ENCODE measurements at places on chromosomes 3 and 15.
A peak's percentile ranks its signal among the peaks of the same experiment; 100 is the strongest.

- DNase-seq: no peak
These were observed 5.4 kb downstream of the CLN6 start for GRCh38 chr15:68224108-68224507.

DNA sequence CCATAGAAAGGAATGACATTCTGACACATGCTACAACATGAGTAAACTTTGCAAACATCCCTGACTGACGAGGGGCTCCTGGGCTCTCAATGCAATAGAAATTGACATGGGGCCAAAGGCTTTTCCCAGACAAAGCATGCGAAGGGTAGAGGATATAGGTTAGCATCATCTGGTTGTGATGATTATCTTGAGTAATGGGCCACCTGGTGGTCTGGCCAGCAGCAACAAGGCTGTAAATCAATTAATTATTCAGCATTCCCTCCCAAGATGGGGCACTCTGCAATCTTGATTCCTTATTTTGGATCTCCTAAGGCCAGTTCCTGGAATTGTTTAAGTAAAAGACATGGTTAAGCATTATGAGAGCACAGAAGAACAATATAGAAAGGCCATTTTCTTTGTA is 99.2 kb downstream of the AGBL1 start:
- DNase-seq: no peak

DNA sequence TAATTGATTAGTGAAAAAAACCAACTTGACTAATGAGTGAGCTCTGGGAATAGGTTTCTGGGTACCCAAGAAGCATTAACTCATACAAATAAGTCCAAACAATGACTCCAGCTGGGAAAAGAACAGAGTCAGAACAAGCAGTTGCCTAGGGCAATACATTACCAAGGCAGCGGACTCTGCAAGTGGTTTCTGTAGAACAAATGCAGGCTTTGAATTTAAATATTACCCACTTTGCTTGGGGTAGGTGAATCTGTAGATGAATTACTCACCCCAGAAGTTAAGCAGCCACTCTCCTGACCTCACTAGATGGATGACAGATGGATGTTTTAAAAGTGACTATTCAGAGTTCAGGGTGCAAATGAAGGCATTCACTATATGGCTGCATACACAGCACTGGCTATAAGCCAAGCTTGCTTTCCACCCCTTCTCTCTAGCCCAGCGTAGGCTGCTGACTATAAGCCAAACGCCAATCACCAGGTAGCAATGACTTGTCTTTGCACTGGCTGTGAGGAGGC is 73.1 kb upstream of the BHLHE40 start:
- no peak for DNase-seq

DNA sequence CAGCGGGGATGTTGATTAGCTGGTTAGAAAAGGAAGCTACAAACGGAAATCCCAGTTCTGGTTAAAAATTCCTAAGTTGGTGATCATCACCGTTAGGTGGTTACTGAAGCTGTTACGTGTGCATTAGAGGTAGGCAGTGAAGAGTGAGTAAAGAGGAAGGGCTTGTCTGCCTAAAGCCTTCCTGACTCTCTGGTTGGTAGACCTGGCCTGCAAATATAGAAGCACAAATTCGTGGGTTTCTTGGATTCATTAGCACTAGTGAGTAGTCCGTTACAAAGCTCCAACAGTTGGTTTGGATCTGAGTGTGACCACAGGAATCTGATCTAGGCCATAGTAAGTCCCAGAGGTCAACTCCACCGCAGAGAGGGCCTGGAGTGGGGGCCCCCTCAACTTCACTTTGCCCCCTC is 174.0 kb upstream of the TP63 start:
- no peak for DNase-seq

- no peak for DNase-seq
These were observed 1028.1 kb downstream of the NTRK3 start for GRCh38 chr15:87228460-87228859.

- DNase-seq: no peak
These were observed 57.4 kb downstream of the BSN start for GRCh38 chr3:49611719-49612118.

GRCh38 chr3:49469037-49469935 is 781 bp upstream of the DAG1 start:
- no peak for DNase-seq

- DNase-seq: peak; percentile 17
These were observed 675 bp downstream of the PSMD6 start for GRCh38 chr3:64022451-64023186.

- no peak for DNase-seq
These were observed at the start of gene ATP10A for GRCh38 chr15:25863111-25863967. ATP10A (minus strand) TSS chr15:25863327; CDS start chr15:25863096, 231 bp downstream.

GRCh38 chr3:110066206-110066605 is 728.9 kb upstream of the DPPA4 start:
- no peak for DNase-seq

DNA sequence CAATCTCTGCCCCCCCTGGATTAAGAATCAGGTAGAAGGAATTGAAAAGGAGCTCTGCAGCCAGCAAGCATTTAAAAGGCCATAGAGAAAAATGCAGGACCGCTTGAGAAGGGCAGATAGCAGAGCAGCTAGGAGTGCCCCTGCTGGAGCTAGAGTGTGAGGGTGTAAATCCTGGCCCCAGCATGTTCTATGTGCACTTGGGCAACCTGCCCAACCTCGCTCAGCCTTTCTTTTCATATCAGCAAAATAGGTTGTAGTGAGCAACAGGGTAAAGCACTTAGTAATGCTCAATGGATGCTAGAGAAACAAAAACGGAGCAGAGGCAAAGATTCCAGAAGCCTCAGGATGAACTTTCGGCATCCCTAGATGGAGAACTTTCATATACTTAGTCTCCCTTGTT is 25.0 kb upstream of the THBS1 start:
- DNase-seq: no peak

- DNase-seq: no peak
These were observed 10.0 kb upstream of the SEMA3B start for GRCh38 chr3:50258979-50259378.

DNA sequence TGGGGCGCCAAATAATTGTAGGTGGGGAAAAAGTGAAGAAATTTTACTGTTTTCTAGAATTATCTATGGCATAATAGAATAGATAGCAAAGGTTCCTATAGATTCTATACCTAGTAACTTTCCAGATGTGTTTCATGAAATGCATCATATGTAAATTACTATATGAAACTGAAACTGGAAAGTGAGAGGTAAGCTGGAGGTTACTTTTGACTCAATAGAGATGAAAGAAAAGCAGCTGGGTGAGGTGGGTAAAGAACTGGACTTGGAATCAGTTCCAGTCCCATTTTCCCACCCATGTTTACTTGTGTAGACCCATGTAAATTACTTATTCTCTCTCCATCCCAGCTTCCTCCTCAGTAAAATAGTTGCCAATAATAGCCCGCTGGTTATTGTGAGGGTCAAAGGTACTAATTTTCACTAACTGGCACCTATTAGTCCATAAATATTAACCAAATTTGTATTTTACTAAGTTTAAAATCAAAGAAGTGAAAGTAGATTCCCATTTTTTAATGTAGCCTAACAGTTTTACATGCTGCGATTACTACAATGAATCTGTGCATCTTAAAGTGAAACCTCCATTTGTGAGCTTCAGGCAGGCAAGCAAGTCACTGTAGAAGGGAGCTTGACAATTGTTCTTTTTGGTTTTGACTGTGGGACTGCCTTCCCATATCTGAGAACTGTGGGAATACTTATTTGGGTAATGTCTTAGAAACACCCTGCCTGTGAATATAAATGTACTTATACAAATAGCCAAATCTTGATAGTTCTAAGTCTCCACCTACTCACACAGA is 312.1 kb downstream of the SLC9A9 start:
- DNase-seq: no peak

- DNase-seq: no peak
These were observed 126.4 kb downstream of the RPLP1 start for GRCh38 chr15:69578787-69579583.

DNA sequence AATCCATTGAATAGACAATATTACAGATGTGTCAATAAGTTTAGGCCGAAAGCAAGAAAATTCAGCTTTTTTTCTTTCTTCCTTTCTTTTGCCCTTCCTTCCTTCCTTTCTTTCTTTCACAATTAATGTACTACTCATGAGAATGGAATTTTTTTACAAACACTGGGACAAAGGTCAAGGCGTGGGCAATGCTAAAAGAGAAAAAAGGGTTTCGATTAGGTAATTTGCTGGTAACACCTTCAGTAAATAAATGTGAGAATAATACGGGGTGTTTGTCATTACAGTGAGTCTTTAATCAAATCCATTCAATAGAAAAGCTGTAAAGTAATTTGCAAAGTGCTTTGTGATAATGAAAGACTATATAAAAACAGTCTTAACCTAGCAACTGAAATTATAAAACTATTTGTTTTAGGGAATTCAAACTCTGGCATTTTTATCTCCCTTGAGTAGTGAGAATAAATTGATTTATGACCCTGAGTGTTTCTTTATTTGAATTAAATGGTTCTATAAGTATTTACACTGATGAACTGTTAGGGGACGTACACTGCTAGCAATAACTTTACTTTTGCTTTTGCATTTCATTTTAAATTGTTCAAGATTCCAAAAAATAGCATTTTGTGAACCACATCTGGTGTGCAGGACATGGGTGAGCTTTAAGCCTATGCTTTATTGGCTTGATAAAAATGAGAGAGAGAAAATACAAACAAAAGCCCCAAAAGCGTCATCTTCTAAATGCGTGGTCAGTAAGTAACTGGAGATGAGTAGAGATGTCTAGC is 104.2 kb upstream of the THRB start:
- DNase-seq: no peak

- DNase-seq: no peak
These were observed 14.7 kb downstream of the IQGAP1 start for GRCh38 chr15:90402767-90403166.

GRCh38 chr3:78641703-78642102 is 1126.1 kb downstream of the ROBO1 start:
- DNase-seq: no peak

DNA sequence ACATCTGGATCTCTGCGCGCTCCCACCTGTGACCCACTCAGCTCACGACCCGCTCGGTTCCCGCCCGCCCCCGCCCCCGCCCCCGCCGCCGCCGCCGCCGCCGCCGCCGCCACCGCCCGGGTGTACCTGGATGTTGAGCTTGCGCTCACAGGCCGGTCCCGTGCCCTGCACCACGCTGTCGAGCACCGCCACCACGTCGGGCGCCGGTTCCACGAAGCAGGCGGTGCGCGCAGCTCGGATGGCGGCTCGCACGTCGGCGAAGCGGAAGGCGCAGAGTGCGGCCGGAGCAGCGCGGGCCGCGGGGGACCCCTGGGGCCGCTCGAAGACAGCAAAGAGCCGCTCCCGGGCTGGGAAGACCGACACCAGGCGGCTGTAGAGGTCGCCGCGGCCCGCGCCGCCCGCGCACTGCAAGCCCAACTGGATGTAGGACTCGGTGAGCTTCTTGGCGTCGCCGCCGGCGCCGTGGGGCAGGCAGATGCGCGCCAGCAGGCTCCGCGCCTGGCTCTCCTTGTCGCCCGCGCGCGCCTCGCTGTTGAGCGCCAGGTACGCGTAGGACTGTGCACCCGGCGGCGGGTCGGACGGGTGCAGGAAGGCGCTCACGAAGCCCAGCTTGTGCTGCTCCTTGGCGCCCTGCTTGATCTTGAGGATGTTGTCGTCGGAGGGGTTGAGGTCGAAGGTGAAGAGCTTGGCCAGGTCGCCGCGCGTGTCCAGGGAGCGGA is 1.1 kb downstream of the PLXND1 start:
- DNase-seq: peak; percentile 45

GRCh38 chr3:173617490-173617889 is 219.9 kb downstream of the NLGN1 start:
- DNase-seq: no peak

- no peak for DNase-seq
These were observed 435.6 kb downstream of the MECOM start for GRCh38 chr3:169227911-169228310.

DNA sequence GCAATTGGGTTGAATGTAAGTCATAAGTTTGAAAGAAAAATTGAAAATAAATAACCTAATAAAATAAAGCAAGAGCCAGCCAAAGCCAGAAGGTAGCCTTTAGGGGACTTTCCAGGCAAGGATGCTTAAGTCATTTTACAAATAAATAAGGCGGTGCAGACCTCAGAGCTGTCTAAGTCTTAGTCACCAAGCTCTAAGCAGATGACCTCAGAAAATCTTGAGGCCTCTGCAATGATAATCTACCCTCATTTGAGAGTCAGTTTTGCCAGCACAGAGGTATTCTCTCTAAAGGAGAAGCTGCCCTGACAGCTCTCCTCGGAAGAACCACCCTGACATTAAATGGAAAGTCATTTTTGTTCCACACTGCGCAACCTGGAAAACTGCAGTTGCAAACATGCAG is 113.9 kb downstream of the OXNAD1 start:
- no peak for DNase-seq

GRCh38 chr15:87142096-87142495 is 1062.4 kb downstream of the AGBL1 start:
- DNase-seq: no peak

GRCh38 chr15:33226559-33227181 is 32.2 kb upstream of the FMN1 start:
- DNase-seq: peak; percentile 68

DNA sequence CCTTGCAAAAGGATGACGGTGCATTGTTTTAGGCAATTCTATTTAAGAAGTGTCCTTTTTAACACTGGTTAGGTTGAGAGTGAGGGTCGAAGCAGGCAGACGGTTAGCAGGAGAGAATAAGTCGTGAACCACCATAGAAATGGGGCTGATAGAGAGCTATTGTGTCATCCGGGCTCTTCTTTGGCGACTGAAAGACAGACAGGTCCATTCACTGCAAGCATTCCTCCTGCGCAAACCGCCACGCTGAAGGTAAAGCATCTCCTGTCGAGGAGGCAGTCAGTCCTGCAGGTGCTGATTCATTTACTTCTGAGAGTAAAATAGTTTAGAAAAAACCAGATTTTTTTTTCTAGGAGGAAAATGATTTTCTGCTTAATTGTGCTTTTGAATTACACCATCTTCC is 1002.8 kb upstream of the NR2F2 start:
- DNase-seq: no peak

DNA sequence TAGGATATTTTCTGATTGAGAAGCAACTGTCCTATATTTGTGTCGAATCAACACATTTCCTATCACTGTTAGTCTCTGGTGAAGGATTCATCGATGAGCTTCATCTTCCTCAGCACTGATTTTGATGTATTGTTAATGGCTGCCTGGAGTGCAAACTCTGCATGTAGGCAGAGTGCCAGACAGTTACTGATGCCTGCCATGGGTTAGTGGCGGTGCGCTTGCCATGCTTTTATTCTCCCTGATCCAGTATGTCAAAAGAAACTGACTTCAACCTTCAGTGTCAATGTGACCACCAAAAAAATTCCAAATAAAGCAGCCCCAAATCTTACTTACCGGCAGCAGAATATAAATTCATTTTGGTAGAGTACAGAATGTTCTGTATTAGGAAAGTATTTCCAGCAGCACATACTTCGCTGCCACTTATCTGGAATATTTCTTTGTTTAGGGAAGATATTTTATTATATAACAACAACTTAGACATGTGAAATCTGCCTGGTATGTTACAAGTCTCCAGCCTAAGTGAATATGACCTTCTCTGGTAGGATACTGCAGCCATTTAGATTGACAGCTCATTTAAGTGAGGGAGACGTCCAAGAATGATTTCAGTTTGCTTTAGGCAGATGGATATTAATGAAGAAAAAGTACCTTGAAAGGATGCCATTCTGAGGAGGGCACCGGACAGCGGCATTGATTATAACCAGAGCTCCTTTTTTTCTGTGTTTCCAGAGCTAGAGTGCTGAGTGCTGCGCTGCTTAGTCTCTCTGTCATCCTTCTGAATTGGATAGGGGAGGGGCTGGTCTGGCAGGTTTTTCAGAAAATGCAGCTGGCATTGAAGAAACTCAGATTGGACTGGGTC is 59.9 kb downstream of the ARHGEF26 start:
- DNase-seq: no peak

Data from CD4-positive, alpha-beta T cell treated with Interleukin-15 for 1 hour (primary cell).